ENCODE measurements at places on chromosomes 11 and 22. TPM values are rescaled to one million over a fixed set of nuclear protein-coding genes. Genes with fewer than 3 reads are reported as not detected.

The WNT11 gene
- total RNA-seq: not detected

The NDUFA6 gene
- total RNA-seq: 85.9 TPM

The F2 gene
- not detected for total RNA-seq

DNA sequence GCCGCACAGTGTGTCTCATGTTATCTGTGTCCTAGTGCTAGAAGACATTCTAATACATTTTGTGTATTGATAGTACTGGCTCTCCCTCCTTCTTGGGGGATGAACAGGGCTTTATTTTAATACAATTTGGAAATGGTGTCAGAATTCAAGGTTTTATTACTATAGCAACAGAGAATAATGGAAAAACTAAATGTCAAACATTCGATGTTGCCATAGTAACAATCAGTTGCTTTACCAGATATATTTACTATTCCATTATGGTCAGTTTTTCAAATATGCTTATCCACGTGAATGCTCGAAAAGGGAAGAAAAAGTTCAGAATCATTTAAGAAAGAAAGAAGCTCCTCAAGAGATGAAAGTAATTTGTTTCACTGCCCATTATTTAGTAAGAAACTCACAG lies 8.6 kb upstream of the MSANTD4 start:
- DNase-seq: no peak

- no peak for DNase-seq
These were observed 10.2 kb downstream of the DGKZ start for GRCh38 chr11:46357483-46357936.

DNA sequence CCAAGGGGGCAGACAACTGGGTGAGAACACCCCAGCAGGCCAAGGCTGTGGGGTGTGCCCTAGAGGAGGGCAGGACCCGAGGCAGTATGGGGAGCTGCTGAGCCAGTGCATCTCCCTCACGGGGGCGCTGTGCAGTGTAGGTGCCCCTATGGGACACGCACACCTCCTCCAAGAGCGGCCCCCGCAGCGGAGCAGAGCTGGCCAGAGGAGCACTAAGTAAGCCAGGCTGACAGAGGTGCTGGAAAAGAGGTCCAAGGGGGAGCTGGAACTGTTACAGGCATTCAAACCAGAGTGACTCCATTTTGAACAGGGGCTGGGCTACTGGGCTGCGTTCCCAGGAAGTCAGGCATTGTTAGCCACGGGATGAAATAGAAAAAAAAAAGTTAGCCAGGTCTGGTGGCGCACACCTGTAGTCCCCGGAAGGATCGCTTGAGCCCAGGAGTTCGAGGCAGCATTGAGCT lies 41.8 kb downstream of the TST start:
- DNase-seq: peak; percentile 63

Data from activated CD4-positive, alpha-beta T cell treated with anti-CD3 and anti-CD28 coated beads, Interleukin-2, amount 10 ng/mL, durations not matched to agents 7 days and 5 days (primary cell).